ENCODE measurements at places on chromosomes 16 and 17. TPM values are rescaled to one million over a fixed set of nuclear protein-coding genes. Genes with fewer than 3 reads are reported as not detected.

The CLEC18B gene
- total RNA-seq = not detected

The TSNAXIP1 gene
- total RNA-seq = 1.2 TPM

The C16orf96 gene
- total RNA-seq = under 0.01 TPM

The KRTAP4-11 gene
- total RNA-seq = not detected

The C16orf46 gene
- total RNA-seq = 1.6 TPM

The MYOCD gene
- under 0.01 TPM for total RNA-seq

The ZNF263 gene
- 19.7 TPM for total RNA-seq

The TRPV2 gene
- 38.3 TPM for total RNA-seq

The CCL4 gene
- not detected for total RNA-seq

The SLC16A6 gene
- total RNA-seq = 0.50 TPM

The KRT31 gene
- not detected for total RNA-seq

The TMC5 gene
- total RNA-seq = not detected

The EPN2 gene
- 16.5 TPM for total RNA-seq

The IL21R gene
- total RNA-seq = 16.1 TPM

The RGS11 gene
- 0.17 TPM for total RNA-seq

The GPR179 gene
- not detected for total RNA-seq

The TNS4 gene
- 0.17 TPM for total RNA-seq
